Activated naive CD8-positive, alpha-beta T cell treated with anti-CD3 and anti-CD28 coated beads, Interleukin-2, amount 50 U/mL, for 16 hours (primary cell): ENCODE measurements at places on chromosomes 7 and 10.

DNA sequence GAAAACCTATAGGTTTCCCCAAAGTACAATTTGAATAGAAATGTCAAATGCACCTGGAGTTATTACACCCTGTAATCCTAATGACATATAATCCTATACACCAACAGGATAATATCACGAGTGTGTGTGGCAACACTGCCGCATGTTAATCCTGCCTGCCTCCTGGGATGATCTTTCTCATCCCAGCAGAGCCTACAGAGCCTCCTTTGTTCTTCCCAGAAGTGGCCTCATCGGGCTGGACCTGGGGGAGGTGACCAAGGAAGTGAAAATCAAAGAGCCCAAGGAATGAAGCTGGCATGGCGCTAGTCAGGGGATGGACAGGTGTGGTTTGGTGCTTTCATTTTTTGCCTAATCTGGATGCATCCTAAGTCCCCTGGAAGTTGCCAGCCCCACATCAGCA lies 29.5 kb upstream of the LEP start:
- DNase-seq = no peak

GRCh38 chr7:69020536-69020935 lies 577.7 kb upstream of the AUTS2 start:
- no peak for DNase-seq

DNA sequence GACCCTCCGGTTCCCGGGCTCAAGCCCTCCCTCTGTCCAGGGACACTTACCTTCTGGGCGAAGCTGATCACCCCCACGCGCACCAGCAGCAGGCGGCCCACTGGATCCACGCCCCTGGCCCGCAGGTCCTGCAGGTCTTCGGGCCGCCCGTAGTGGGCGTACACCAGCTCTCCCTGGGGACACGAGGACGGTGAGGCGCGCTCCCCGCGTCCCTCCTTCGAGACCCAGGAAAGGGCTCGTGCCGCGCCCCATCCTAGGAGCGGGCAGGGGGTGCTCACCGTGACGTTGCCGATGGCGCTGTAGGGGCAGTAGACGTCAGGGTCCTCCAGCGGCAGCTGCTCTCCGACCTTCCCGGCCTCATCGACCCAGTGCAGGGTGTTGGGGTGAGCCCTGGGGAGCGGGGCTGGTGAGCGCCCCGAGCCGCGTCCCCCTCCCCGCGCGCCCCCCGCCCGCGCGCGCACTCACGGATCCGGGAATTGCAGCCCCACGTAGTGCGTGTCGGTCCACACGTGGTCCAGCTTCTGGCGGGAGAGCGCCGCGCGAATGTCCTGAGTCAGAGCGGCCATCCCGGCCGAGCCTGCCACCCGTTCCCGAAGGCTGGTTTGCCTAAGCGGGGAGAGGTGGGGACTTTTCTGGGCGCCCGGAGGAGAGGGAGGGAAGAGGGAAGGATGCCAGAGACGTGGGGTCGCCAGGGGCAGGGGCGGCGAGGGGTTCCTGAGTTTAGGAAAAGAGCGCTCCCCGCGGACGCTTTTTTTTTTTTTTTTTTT lies 8.2 kb downstream of the TFR2 start:
- DNase-seq = no peak

- no peak for DNase-seq
Measured at GRCh38 chr7:25771491-25771890, 380.5 kb upstream of the NFE2L3 start.

- no peak for DNase-seq
Measured at GRCh38 chr10:21556527-21556926, 22.5 kb downstream of the MLLT10 start.

GRCh38 chr10:5959581-5960069 lies 17.7 kb downstream of the IL15RA start:
- DNase-seq = no peak

GRCh38 chr7:44754802-44755697 lies 6.4 kb downstream of the ZMIZ2 start:
- DNase-seq = no peak

DNA sequence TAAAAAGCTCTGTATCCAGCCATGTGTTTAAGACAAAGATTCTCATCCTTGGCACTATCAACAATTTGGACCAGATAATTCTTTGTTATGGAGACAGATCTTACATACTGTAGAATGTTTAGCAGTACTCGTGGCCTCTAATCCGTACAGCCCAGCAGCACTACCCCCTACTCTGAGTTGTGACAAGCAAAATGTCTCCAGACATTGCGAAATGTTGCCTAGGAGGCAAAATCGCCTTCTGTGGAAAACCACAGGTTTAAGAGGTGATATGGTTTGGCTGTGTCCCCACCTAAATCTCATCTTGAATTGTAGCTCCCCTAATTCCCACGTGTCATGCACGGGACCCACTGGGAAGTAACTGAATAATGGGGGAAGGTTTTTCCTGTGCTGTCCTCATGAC lies 186.7 kb downstream of the CHCHD3 start:
- DNase-seq = no peak

DNA sequence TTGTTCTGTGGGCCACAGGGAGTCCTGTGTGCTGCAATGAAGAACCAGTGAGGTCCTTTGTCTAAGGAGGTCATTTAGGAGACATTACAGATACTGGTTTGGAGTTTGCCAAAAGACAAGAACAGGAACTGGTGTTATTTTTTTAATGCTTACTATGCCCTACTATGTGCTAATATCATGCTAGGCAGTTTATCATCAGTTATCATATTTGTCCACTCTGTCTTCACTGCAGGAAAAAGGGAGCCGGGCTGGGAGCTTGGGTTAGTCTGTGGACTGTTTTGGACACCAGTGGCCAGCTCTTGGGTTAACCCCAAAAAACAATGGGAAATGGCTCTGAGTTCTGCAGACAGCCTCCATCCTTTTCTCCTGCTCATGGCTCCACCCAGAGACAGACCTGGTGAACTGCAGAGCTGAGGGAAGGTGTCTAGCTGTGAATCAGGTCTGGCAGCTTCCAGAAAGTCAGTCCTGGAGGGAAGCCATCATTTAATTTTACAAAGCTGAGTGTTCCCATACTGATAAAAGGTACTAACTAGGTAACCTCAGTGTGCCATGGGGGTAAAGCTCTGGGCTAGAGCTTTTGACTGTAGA lies 101.2 kb upstream of the ZNF746 start:
- no peak for DNase-seq

- no peak for DNase-seq
Measured at GRCh38 chr7:37765421-37765829, 81.9 kb downstream of the GPR141 start.

DNA sequence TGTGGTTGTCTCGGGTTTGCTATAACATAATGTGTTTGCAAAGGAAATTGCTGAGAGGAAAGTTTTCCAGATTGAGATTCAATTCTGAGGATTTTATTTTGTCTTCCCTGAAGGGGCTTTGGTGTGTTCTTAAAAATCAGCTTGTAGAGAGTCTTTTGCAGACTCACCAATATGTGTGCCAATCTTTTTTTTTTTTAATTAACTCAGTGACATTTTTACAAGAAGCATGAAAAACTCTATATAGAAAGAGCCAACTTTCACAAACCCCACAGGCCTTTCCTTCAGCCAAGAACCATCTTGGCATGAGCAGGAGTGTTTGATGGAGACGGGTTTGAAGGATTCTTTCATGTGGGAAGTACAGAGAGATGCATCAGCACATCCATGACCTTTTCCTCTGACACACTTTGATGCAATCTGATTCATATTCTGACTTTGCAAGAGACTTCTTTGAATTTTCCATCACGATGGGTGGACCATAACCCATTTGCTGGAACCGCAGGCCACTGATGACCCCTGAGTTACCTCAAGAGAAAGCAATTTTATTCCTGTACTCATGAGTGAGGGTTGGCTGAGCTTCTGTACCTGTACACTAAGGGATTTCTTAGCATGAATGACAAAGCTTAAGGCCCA lies 892.6 kb downstream of the XPNPEP1 start:
- DNase-seq = no peak

GRCh38 chr10:75540357-75540966 lies 109.0 kb downstream of the LRMDA start:
- DNase-seq = no peak

DNA sequence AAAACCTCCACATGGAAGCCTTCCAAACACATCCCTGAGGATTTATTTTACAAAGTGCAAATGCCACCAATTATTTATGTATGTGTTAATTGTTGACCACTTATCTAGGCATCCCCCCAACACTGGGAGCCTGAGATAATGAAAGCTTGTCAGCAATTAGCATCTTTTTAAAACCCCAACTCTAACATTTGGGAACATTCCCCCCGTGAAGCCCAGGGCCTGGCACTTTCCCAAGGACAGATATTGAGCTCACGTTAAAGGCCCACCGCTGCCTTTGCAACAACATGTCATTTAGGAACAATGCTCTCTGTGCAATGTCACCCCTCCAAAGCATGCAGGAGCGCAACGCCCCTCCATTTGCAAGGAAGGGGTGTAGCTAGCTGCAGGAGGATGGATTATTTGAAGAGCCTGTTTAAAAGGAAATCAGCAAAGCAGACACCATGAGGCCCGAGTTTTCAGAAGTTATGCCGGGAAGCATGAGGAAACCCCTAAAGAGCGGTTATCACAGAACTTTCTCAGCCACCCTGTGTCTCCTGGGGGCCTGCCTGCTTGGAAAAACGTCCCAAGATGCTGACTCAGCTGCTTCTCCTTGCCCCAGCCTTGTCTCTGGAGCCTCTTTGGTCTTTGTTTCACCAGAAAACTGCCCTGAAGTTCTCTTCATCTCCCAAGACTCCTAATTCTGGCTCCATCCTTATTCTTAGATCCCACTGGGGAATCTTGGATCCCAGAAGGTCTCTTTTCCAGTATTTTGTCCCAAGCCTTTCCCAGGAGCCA lies 444.1 kb downstream of the GRID1 start:
- DNase-seq = no peak

DNA sequence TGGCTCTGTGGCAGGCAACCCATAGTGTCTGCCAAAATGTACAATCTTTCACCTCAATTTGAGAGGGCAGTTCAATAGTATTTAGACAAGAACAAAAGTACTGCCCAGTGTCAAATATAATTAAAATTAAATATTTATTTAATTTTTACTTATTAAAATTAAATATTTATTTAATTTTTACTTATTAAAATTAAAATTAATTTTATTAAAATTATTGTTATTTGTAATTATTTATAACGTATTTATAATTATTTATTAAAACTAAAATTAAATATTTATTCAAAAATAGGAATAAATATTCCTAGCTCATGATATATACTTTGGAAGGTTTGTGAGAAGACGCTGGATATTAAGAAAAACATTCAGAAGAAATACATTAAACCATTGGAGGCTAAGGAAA lies 93.7 kb upstream of the CAV2 start:
- DNase-seq = no peak

- no peak for DNase-seq
Measured at GRCh38 chr10:121984463-121984862, 4.5 kb upstream of the TACC2 start.

DNA sequence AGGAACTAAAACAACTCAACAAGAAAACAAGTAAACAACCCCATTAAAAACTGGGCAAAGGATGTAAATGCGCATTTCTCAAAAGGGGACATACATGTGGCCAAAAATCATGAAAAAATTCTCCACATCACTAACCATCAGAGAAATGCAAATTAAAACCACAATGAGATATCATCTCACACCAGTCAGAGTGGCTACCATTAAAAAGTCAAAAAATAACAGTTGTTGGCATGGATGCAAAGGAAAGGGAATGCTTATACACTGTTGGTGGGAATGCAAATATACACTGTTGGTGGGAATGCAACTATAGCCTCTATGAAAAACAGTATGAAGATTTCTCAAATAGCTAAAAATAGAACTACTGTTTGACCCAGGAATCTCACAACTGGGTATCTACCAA lies 60.0 kb upstream of the LANCL2 start:
- no peak for DNase-seq

GRCh38 chr7:147308539-147308938 lies 1191.9 kb downstream of the CNTNAP2 start:
- no peak for DNase-seq

GRCh38 chr10:14527134-14527844 lies 196.6 kb upstream of the FRMD4A start:
- no peak for DNase-seq

DNA sequence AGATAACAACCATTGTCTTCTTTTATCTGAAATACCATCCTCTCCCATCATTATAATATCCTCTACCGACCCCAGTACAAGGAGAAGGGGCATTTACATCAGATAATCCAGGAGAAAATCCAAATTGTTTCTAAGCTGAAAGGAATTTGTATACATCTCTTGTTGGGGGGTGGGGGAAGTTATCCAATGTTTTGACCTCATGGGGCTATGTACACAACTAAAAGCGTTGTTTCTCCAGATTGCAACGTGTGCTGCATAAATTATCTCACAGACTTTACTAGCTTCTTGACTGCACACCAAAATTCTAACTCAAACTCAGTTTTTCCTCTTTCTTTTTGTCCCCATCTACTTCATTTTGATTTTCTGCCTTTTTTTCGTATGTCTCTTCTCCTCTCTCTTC lies 156.7 kb downstream of the TWIST1 start:
- DNase-seq = no peak

DNA sequence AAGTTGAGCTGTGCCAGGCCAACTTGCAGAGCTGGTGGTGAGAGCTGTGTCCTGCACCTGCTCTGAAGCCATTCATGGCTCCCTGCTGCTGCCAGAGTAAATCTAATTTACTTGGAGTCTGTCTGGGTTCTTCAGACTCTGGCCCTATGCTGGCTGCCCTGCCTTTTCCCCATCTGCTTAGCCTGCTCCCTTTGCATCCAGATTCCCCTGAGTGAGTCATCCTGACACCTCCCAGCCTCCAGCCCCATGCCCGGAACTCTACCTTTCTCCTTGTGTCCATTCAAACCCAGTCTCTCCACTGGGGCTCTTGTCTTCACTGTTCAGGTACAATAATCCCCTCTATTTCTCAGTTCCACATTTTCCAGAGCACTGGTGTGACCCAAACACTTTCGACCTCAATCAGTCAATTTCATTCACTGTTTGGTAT lies 434.4 kb upstream of the ZMIZ1 start:
- DNase-seq = no peak

DNA sequence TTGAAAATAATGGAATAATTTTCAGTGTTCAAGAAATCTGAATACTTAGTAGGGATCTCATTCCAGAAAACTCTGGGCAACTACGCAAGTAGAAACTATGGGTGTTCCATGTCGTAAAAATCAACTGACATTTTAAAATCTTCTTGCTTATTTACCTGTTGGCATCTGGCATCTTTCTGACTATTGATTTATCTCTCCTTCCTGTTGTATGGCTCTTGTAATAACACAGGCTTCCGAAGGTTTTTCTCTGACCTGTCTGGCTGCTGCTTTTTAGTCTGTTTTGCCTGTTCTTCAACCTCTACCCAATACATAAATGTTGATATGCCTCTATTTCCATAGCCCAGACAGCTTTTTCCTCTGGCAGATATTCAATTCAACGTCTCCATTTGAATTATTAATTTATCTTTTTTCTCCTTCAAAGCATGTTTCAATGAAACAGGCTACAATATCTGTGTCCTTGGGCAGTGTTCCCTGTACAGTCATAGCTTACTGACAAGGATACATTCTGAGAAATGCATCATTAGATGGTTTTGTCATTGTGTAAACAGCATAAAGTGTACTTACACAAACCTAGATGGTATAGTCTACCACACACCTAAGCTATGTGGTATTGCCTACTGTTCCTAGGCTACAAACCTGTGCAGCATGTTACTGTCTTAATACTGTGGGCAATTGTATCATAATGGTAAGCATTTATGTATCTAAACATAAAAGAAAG lies 105.9 kb upstream of the ETV1 start:
- no peak for DNase-seq
